ENCODE measurements at places on chromosomes 16 and 17. TPM values are rescaled to one million over a fixed set of nuclear protein-coding genes. Genes with fewer than 3 reads are reported as not detected.

DNA sequence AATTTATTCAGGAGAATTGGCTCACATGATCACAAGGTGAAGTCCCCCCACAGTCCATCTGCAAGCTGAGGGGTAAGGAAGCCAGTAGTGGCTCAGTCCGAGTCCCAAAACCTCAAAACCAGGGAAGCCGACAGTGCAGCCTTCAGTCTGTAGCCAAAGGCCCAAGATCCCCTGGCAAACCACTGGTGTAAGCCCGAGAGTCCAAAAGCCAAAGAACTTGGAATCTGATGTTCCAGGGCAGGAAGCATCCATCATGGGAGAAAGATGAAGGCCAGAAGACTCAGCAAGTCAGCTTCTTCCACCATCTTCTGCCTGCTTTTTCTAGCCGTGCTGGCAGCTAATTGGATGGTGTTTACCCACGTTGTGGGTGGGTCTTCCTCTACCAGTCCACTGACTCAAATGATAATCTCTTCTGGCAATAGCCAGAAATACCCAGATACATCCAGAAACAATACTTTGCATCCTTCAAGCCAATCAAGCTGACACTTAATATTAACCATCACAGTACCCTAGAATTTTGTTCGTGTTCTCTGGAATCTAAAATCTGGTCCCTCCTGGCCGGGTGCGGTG, 40.4 kb downstream of the TMEM114 start:
- no peak for DNase-seq

DNA sequence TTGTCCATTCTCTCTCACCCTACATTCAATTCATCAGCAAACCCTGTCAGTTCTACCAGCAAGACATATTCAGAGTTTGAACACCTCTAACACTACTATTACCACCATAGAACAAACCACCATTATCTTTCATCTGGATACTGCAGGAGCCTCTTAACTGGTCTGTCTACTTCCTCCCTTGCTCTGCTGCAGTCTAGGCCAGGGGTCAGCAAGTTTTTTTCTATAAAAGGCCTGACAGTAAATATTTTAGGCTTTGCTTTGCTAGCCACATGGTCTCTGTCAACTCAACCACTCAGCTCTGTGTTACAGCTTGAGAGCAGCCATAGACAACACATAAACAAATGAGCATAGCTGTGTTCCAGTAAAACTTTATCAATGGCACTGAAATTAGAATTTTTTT, 13.8 kb downstream of the KCTD19 start:
- DNase-seq = no peak

- no peak for DNase-seq
Observed at GRCh38 chr17:49521088-49521450, 26.0 kb downstream of the NGFR start.

DNA sequence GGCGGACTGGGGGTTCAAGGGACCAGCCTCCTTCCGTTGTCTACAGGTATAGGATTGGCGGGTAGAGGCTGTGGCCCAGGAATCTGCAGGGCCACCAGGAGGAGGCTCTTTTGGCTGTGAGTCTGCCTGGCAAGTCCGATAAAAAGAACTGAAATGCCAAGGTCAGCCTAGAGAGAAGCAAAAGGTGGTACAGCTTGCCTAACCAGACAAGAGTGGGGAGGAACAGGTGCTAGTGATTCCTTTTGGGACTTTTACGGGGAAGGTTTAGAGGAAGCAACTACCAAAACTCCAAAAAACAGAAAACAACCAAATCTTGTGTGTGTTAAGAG, 5.6 kb upstream of the EVPL start:
- DNase-seq = no peak

- no peak for DNase-seq
Observed at GRCh38 chr17:75078284-75079022, 9.3 kb upstream of the SLC16A5 start.

DNA sequence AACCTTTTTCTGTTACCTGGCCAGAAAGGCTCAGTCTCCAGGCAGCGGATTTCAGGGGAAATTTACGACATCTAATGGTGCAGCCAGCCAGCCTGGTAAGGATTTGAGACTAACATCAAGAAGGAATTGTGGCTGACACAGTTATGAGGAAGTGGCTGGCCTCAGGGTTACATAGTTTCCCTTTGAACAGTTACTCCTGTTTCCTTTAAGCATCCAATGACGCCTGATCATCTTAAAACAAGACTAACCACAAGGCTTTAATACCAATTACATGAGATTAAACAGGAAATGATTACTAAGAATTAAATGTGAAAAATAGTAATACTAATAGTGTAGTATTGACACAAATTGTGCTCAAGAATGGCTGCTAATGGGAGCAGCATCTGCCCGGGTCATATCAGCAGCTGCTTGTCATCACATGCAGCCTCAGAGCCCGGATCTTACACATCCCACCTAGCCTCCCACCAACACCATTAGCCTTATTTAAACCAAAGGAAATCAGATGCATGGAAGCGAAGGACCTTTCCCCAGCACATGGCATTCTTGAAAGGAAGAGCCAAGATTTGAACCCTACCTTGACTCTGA, 431.8 kb downstream of the PMP22 start:
- no peak for DNase-seq

- DNase-seq = no peak
Observed at GRCh38 chr16:85370881-85371651, 242.1 kb upstream of the GSE1 start.

GRCh38 chr17:58643147-58643546, 48.7 kb downstream of the TEX14 start:
- DNase-seq = no peak

DNA sequence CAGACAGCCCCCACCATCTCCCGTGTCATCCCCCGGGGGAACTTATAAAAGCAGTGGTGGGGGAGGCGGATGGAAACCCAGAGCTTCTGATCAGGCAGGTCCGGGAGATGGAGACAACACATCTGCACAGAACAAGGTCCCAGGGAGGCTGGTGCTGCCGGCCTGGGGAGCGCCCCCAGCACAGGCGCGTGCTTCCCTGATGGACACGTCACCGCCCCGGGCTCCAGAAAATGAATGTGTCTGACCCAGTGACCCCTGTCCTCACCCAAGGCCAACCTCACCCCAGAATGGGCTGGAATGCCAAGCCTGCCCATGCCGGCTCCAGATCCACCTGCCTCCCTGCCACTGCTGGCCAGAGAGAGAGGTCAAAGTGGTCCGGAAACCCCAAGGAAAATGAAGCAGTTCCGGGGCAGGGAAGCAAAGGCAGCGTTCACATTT, 12.5 kb downstream of the SLC7A5 start:
- DNase-seq = no peak

DNA sequence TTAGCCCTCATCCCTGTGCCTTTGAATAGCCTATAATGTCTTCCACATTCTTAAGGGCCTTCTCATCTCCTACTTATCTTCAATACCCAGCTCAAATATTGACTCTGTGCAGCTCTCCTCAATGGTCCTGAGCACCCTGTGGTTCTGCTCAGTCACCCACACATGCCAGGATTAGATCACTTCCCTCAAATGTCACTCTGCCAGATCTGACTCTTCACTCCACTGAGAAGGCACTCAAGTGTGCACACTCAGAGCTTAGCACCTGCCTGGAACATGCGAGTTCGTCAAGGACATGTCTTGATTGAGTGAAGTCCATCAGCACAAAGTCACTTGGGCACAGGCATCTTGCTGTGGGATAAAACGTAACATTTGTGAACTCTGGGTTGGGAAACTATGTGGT, 404.8 kb downstream of the CDH13 start:
- no peak for DNase-seq

Gene FBXL16
- total RNA-seq = 29.0 TPM

Gene SDR42E1
- total RNA-seq = 4.9 TPM

Gene TMIGD1
- not detected for total RNA-seq

All from T-helper 17 cell (primary cell).